ENCODE measurements at places on chromosomes 13 and 19.

GRCh38 chr13:100356426-100356825 is 232.2 kb downstream of the GGACT start:
- no peak for DNase-seq

GRCh38 chr13:32256243-32256642 is 58.9 kb downstream of the ZAR1L start:
- no peak for DNase-seq

GRCh38 chr19:30719189-30719998 is 347.2 kb downstream of the ZNF536 start:
- DNase-seq: no peak

- no peak for DNase-seq
Measured at GRCh38 chr19:21098291-21098690, 16.3 kb downstream of the ZNF714 start.

GRCh38 chr13:38628554-38628953 is 58.3 kb upstream of the FREM2 start:
- DNase-seq: no peak

DNA sequence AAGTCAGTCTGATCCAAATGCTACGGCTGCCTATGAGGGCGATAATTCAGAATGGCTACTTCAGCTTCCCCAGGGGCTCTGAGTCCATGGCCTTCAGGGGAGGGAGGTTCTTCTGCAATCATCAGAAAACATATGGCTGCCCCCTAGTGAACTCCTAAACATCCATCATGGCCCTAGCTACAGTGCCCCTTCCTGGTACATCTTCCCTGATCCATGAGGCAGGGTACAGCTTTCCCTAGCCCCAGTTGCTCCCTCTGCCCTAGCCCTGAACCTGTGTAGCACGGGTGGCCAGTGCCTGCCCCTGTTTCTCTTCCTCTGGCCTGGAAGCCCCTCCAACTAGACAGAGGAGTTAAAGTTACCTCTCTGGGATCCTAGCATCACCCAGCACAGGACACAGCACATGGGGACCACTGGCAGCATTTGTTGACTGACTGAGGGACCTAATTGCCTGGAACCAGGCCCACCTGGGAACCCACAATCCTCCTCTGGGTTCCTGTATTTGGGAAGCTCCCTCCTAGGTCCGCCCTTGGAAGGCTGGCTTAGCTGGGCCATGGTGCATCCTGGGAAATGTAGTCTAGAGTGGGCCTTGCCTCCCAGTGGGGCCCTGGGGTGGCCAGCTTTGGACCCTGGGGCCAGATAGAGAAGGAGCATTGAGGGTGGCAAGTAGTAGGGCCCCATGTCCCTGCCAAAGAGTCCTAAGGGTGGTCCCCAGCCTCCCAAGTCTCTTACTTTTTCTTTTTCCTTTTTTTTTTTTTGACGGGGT is 17.7 kb upstream of the SEMA6B start:
- DNase-seq: no peak

DNA sequence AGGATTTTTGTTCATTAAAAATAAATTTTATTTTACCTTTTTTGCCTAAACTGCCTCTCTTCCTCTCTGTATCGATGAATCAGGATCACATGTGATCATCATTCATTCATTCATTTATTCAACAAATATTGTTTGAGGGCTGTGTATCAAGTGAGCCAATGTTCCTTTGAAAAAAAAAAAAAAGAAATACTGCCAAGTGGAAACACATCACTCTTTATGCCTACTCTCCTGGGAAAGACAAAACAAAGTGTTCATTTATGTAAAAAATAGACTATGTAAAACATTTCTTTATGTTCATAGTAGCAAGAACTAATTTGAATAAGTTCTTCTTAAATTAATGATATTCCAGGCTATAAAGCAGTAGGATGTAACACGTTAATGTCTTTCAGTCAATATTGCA is 233.1 kb downstream of the POSTN start:
- DNase-seq: no peak

DNA sequence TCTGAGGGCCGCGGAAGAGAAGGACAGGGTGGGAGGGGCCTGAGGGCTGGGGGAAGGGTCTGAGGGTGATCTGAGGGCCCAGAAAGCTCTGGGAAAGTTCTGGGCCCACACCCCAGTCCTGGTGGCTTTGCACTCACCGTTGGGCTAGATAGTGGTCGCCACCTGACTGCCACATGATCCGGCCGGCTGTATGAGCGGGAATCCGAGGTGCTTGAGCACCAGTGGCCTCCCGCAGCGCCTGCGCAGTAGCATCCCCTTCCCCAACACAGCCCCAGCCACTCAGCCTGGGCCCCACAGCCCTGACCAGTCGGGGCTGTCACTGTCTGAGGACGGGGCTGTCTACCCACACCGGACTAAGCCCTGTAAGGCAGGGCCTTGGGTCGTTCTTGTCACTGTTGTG is 15.0 kb downstream of the PRODH2 start:
- DNase-seq: no peak

- no peak for DNase-seq
Measured at GRCh38 chr19:50897191-50897607, 14.0 kb downstream of the KLK4 start.

- DNase-seq: no peak
Measured at GRCh38 chr13:53144826-53145225, 116.2 kb downstream of the OLFM4 start.

DNA sequence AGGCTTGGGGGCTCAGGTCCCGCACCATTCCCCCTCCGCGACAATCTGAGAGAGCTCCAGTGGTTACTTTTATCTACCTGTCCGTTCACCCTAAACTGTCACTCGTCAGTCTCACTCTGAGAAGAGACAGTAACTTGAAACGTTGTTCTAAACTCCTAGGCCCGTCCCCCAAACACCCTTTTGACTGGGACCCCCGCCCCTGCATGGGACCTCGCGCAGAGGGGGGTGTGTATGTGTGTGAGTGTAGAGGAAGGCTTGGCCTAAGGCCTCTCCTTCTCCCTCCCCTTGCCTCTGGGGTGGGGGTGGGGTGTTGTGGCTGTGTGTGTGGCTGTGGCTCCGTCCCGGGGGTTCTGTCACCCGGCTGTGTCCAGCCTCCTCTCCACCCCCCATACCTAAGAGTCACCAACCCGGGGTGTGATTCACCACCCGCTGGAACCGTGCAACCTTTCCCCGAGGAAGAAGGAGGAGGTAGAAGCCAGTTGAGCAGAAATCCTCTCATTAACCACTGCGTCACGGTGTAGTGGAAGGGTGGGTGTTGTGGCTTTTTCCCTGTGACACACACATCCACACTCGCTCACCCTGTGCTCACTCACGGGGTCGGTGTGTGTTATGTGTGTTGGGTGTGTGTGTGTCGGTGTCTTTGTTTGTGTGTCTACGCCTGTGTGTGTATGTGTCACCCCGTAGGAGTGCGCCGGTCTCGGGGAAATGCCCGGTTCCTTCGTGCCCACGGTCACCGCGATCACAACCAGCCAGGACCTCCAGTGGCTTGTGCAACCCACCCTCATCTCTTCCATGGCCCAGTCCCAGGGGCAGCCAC is 2.4 kb downstream of the FOSB start:
- DNase-seq: peak; percentile 23

DNA sequence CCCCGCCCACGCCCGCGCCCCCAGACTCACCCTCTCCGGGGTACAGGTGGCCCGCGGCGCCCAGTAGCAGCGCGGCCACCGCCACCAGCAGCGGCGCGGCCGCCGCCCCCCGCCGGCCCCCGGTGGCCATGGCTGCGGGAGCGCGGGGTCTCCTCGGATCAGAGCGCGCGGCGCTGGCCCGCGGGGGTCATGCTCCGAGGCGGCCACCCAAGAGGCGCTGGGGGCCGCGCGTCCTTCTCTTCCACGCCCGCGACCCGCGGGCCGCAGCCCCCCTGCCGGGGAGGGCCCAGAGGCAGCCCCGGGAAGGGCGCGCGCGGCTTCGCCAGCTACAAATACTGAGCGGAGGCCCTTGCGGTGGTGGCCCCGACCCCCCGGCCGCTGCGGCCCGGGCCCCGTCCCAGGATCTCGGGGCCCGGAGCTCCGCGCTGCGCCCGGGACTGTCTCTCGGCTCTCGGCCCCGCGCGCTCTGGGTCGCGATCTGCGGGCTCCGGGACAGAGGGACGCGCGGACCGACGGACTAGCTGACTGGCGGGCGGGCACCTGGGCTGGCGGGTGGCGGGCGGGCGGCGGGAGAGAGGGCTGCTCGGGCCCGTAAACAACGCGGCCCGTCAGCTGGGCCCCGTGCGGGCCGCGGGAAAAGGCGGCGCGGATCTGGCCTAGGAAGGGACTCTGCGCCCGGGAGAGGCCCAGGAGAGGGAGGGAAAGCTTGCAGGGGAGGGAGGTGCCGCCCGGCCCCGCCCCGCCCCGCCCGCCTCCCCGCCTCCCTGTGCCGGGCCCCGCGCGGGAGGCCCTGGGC is at the start of gene INSR:
INSR (minus strand) TSS at position 653 of the 796 bp plus-strand sequence; CDS start at position 130, 523 bp downstream.
- peak; percentile 88 for DNase-seq

DNA sequence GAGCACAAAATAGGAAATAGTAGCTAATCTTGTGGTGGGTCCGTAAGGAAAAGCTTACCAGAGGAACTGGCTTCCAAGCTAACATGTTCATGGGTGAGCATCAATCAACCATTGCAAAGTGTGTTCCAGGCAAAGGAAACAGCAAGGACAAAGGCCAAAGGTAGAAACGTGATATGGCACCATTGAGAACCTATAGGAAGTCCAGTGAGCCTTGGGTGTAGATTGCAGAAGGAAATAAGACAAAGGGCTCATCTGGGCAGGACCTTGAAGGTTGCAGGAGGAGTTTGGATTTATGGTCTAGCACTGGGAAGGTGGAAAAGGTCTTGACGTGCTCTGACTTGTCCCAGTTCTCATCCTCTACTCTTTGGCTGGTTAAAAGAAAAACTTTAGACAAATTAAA is 22.3 kb downstream of the CYP2B6 start:
- DNase-seq: no peak

- no peak for DNase-seq
Measured at GRCh38 chr13:96252903-96253302, 163.0 kb downstream of the HS6ST3 start.
